ENCODE measurements at places on chromosomes 16 and 17. TPM values are rescaled to one million over a fixed set of nuclear protein-coding genes. Genes with fewer than 3 reads are reported as not detected.

KRTAP4-4 gene
- total RNA-seq, result not detected

CDRT15 gene
- not detected for total RNA-seq

CAVIN1 gene
- 28.0 TPM for total RNA-seq

PNMT gene
- total RNA-seq, result 0.62 TPM

DNA sequence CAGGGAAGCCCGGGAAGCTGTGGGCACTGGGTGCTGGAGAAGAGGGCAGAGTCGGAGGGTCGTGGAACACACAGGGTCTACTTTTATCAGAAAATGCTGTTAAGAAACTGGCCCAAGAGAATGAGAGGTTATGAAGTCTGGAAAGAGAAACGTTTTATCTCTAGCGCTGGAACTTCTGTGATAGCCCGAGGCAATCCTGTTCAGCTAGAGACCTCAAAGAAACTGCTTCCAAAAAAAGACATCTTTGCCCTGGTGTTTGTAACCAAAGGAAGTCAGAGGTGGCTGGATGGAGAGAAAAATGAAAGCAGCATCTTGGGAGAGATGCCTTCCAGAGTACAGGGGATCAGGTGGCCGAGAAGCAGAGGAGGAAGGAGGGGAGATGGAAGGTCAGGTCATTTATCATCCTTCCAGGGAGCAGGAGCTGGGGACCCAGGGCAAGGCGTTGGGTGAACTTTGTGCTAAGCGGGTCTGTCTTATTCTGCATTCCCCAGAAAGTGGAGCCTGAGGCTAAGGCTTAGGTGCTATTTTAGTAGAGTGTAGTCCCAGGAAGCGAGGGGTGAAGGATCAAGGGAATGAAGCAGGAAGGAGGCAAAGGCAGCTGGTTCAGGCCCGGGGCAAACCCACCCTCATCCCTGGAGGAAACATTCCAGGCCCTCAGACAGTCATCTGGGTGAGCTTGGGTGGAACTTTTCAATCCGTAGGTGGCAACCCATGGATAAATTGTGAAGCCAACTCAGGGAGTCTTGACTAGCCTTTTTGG lies 66.5 kb downstream of the MGAT5B start:
- peak; percentile 45 for ATAC-seq

HBZ gene
- total RNA-seq, result not detected

IKZF3 gene
- 0.06 TPM for total RNA-seq

CA5A gene
- 0.19 TPM for total RNA-seq

DNA sequence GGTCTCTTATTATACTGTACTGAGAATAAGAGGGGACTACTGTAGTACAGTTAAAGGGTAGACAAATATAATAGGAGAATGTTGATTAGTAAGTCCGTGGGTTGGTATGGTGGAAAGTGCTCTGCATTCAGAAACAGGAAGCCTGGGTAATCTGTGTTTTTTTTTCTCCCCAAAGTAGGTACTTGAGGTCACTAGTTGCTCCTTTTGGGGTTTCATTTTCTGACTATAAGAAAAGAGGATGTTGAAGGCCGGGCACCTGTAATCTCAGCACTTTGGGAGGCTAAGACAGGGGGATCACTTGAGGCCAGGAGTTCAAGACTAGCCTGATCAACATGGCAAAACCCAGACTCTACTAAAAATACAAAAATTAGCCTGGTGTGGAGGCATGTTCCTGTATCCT lies 42.0 kb upstream of the MMD start:
- no peak for ATAC-seq

DNA sequence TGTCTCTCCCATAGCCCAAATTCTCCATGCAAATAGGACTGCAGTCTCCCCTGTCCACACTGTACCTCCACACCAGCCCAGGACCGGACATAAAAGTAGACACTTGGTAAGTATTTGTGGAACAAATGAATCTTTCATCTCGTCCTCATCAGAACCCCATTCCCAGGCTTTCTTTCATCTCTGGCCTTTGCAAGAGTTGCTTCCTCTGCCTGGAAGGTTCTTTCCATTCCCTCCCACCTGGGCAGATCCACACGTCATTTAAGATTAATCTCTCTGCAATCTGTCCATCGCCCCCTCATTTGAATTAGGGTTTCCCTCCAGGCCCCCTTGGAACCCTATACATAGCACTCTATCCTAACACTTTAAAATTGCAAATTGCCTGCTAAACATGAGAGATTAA lies 3.9 kb upstream of the NXPH3 start:
- ATAC-seq, result no peak

Measured in motor neuron (in vitro differentiated cells).